ENCODE measurements at places on chromosomes 1 and 21. TPM values are rescaled to one million over a fixed set of nuclear protein-coding genes. Genes with fewer than 3 reads are reported as not detected.

DNA sequence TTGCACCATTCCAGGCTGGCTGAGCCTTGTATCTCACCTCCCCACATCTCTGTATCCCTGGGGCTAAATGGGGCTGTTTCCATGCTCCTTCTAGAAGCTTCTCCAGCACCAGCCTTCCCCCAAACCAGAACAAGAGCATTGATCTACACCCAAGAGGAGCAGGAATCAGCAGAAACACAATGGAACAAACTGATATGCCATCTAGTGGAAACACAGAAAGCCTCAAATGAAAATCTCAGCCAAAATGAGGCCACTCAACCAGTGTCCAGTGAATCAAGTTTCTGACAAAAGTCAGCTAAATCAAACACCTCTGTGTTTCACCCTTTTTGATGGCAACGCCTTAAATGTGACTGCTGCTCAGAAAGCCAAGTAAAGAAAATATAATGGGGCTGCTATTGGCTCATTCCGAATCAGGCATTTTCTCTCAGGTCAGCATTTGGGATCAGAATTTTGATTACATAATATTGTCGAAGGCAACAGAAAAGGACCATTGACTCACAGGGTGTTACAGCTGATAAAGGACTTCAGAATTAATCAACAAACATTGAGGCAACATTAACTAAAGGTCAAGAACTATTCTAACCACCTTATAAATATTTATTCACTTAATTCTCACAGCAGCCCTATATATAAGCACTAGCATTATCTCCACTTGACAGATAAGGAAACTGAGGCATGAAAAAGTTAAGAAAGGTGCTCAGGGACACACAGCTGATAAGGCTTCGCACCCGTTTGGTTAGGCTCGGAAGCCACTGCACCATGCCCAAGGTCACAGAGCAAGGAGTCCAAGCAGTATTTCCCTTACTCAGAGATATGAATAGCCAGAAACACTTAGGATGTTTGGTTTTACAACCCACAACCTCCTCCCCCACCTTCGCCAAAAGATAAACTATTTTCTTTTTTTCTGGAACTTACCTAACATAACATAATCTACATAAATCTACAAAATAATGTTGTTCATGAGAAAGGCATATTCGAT is 85.8 kb upstream of the KCNJ15 start:
- H3K36me3 ChIP-seq = no peaks in the 10 kb centered on the region
- peaks cover 23% of the 10 kb centered on the region for H3K4me1 ChIP-seq
- peak; percentile 34 for DNase-seq
- no peaks in the 10 kb centered on the region for H3K27me3 ChIP-seq
- H3K4me3 ChIP-seq = no peak overlapping the region

DNA sequence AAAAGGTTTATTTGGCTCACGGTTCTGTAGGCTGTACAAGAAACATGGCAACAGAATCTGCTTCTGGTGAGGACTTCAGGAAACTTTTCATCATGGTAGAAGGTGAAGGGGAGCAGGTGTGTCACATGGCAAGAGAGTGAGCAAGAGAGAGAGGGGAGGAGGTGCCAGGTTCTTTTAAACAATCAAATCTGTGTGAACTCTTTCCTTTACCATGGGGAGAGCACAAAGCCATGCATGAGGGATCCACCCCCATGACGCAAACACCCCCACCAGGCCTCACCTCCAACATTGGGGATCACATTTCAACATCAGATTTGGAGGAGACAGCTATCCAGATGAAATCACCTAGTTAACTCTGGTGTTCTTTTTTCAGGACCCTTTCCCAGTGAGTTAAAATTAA is 103.6 kb downstream of the GALNT2 start:
- peaks cover 31% of the 10 kb centered on the region for H3K4me1 ChIP-seq
- DNase-seq = no peak
- no peaks in the 10 kb centered on the region for H3K27me3 ChIP-seq
- no peaks in the 10 kb centered on the region for H3K36me3 ChIP-seq

DNA sequence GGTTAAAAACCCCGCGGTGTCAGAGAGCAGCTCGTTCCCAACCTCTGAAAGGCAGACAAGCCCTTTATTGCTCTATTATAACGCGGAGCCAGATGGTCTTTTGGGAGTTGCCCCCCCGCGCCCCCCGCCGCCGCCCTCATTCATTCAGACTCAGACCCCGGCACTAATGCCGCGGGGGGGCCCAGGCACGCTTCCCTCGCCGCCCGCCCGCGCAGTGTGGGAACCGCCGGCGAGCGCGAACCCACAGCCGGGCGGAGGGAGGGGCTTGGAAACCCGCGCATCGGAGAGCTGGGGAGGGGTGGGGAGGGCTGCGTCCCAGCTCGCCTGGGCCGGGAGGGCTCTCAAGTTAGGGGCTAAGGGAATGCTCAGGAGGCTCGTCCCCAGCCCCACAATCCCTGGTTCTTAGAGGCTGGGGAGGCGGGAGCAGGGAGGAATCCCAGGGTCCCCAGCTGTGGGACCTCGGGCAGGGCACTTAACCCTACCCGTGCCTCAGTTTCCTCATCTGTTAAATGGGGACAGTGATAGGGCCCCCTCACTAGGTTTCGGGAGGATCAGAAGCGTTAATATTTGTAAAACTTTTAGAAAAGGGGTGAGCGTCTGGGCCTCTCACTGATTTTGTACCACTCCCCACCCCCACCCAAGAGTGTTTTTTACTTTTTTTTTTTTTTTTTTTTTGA is 10.9 kb upstream of the HES5 start:
- peaks cover 13% of the 10 kb centered on the region for H3K4me1 ChIP-seq
- H3K27ac ChIP-seq = no peak overlapping the region
- H3K36me3 ChIP-seq = no peaks in the 10 kb centered on the region
- peaks cover 2% of the 10 kb centered on the region for H3K27me3 ChIP-seq

- H3K36me3 ChIP-seq = no peaks in the 10 kb centered on the region
- no peak overlapping the region for H3K27ac ChIP-seq
- H3K4me3 ChIP-seq = no peak overlapping the region
These were observed 71.9 kb downstream of the CASZ1 start for GRCh38 chr1:10724511-10724910.

Gene SLC9C2
- total RNA-seq = not detected

DNA sequence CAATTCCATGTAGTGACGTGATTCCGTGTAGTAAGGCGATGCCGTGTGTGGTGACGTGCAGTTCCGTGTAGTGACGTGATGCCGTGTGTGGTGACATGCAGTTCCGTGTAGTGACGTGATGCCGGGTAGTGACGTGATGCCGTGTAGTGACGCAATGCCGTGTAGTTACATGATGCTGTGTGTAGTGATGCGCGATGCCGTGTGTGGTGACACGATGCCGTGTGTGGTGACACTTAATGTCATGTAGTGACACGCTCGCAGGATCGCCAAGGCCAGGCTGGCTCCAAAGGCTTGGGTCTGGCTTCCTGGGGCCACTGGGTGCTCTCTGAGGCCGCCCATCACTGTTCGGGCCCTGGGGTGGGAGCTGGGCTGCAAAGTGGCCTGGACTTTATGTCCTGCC is 14.2 kb downstream of the COL18A1 start:
- H3K36me3 ChIP-seq = no peaks in the 10 kb centered on the region
- H3K4me1 ChIP-seq = peaks cover 12% of the 10 kb centered on the region
- no peak overlapping the region for H3K27ac ChIP-seq
- no peak for DNase-seq
- H3K27me3 ChIP-seq = no peaks in the 10 kb centered on the region

DNA sequence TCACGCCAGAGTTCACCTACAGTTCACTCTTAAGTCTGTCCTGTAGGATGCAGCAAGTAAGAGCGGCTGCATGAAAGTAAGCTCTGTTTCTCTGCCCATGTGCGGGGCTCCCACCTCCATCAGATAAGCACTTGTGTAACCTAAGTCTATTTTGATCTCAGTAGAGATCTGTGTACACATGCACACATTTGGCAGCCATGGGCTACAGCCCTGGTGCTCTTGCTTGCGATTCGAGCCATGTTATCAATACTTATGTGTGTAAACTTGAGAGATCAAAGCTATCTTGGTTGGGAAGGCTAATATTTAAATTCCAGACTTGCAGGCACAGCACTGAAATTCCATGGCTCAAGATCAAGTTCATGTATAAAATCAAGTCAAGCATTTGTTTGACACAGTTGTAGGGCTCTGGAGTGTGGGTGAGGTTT is 244.7 kb upstream of the FGGY start:
- DNase-seq = no peak
- H3K36me3 ChIP-seq = no peaks in the 10 kb centered on the region
- no peaks in the 10 kb centered on the region for H3K27me3 ChIP-seq
- H3K4me1 ChIP-seq = peaks cover 3% of the 10 kb centered on the region
- H3K4me3 ChIP-seq = no peak overlapping the region
- H3K27ac ChIP-seq = no peak overlapping the region

DNA sequence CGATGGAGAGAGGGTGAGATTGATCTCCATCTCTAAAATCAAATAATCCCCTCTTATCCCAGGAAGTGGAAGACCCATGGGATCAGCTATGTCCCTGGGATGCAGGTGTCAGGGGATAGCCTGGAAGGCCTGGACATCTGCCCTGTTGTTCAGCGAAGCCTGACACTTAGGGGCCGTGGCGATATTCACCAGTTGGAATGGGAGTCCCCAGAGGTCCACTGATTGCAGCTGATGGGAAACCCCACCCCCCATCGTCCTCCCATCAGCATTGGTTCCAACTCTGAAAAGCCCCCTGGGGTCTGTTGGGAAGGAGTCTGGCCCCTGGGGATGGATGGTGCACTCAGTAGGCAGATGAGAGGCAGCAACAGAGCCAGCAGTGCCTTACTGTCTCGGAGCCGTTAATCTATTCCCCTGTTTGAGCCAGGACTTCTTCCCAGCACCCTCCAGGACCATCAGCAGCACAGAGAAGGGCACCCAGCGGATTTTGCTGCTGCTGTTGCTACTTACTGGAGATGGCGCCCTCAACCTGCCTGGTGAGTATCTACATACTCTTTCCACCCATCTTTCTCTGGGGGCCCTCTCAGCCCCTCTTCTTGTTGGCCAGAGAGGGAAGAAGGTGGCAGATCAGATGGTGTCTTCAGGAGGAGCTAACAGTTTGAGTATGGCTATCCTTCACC is 13.4 kb downstream of the CATSPER4 start:
- H3K27ac ChIP-seq = no peak overlapping the region
- H3K27me3 ChIP-seq = peaks cover 13% of the 10 kb centered on the region
- H3K4me3 ChIP-seq = no peak overlapping the region

GRCh38 chr1:45012639-45013278 is 705 bp downstream of the UROD start:
- peaks cover 26% of the 10 kb centered on the region for H3K4me1 ChIP-seq
- peak; percentile 54 for DNase-seq
- peaks cover 25% of the 10 kb centered on the region for H3K36me3 ChIP-seq
- no peaks in the 10 kb centered on the region for H3K27me3 ChIP-seq

DNA sequence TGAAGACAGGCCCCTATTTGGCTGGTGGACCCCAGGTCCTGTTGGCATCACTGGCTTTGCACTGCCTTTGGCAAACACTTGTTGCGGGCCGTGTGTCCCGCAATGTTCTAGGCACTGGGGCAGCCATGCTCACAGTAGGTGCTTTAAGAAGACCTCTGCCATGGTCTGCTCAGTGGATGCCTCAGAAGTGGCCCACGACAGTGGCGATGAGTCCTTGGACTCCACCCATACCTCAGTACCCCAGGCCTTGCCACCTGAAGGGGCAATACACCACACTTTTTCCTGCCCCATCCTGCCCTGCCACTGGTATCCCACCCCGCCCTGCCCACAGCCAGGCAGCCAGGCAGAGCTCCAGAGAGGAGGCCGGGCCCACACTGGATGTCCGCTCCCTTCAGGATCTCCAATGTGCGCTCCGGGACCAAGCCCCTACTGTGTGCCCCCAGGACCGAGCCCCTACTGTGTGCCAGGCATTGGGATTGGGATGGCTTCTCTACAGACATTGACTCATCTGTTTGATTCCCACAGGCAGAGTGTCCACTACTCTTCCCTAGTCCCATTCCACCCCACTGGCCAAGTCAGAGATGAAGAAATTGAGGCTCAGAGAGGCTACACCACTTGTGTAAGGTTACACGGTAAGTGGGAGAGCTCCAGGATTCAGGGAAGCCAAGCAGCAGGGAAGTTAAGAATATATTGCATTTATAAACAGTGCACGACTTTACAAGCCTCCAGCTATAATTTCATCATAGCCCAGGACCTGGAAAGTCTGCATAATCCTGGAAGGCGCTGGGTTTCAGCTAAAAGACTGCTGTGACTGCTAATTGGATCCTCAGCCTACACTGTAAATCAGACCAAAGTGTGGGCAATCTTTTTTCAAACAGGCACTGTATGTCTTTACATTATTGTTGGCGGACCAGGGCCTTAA is 101.6 kb downstream of the DMRTB1 start:
- peaks cover 4% of the 10 kb centered on the region for H3K4me1 ChIP-seq
- DNase-seq = no peak
- no peak overlapping the region for H3K4me3 ChIP-seq
- no peak overlapping the region for H3K27ac ChIP-seq
- H3K36me3 ChIP-seq = no peaks in the 10 kb centered on the region
- H3K27me3 ChIP-seq = no peaks in the 10 kb centered on the region

DNA sequence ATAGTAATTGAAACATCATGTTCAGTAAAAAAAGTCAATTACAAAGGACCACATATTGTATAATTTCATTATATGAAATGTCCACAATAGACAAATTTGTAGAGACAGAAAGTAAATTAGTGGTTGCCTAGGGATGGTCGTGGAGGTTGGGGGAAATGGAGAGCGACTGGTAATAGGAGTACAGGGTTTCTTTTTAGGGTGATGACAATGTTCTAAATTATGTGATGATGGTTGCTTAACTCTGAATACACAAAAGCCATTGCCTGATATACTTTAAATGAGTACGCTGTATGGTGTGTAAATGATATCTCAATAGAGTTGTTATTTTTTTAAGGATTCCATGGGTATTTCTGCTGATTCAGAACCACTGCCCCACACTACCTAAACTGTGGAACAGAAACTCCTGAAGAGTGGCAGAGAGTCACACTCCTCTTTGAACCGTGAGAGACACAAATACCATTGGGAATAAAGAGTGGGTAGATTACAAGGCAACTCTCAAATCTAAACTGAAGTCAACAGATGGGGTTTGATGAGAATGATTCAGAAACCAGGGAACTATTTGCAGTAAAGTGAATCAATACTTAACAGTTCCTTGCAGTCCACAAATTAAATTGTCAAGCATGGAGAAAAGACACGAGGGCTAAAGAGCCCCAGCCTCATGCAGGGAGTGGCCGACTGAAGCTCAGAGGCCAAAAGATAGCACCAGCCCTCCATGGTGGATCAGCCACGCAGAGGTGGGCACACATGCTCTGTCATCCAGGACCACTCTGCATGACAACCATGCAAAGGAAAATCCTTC is 118.0 kb downstream of the CAPN8 start:
- H3K27me3 ChIP-seq = peaks cover 2% of the 10 kb centered on the region
- H3K4me1 ChIP-seq = no peaks in the 10 kb centered on the region
- H3K27ac ChIP-seq = no peak overlapping the region
- no peaks in the 10 kb centered on the region for H3K36me3 ChIP-seq
- DNase-seq = no peak
- H3K4me3 ChIP-seq = no peak overlapping the region

- H3K27me3 ChIP-seq = no peaks in the 10 kb centered on the region
- H3K4me3 ChIP-seq = no peak overlapping the region
- H3K4me1 ChIP-seq = no peaks in the 10 kb centered on the region
- H3K27ac ChIP-seq = no peak overlapping the region
- no peak for DNase-seq
These were observed 80.9 kb upstream of the ESRRG start for GRCh38 chr1:216804111-216804510.

Data from astrocyte (in vitro differentiated cells and primary cell).